ENCODE measurements at places on chromosomes 4 and X.
A peak's percentile ranks its signal among the peaks of the same experiment; 100 is the strongest.

- DNase-seq: no peak
Observed at GRCh38 chr4:146428298-146428697, 93.4 kb downstream of the SLC10A7 start.

- DNase-seq: peak; percentile 19
Observed at GRCh38 chrX:101206471-101206870, 13.1 kb upstream of the DRP2 start.

DNA sequence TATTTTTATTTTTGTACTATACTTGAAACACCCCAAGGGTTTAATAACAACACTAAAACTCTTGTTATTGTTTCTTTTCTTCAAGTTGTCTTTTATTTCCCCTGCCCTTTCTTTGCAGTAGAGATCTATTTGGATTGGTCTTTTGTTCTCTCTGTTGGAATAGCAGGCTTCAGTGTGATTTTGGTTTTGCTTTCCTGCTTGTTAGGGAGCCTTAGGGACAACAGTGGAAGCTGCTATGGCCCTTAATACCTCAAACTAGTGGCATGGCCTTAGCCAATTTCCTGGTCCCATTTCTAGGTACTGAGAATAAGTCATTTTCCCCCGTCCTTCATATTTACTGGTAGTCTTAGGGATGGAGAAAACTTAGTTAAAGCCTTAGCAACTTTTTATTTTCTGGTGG is 535.4 kb upstream of the NDST4 start:
- DNase-seq: no peak

DNA sequence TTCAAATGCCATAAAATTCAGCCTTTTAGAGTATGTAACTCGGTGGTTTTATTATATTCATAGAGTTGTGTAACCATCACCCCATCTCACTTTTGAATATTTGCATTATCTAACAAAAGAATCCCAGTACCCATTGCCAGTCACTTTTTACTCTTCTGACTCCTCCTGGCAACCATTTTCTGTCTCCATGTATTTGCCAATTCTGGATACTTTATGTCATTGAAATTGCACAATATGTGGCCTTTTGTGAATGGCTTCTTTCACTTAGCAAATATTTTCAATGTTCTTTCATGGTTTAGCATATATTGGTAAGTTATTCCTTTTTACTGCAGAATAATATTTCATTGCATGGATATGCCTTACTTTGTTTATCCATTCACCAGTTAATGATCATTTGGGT is 79.9 kb downstream of the SLIT2 start:
- DNase-seq: no peak

DNA sequence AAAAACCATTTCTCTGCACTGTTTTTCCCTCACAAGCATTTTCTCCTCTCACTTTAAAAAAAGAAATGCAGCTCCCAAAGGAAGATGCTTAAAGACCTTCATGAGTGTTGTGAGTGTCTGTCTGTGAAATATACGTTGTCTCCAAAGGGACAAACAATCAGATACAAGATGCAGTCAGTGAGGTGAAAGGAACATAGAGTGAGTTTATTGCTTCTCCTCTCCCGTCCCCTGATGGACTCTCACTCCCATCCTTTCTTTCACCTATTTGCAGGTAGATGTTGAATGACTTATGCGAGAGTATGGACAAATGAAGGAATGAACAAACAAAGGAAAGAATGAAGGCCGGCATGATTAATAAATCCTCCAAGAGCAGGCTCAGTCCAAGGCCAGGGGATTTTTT is 561.2 kb upstream of the DIPK2B start:
- no peak for DNase-seq

GRCh38 chr4:78682070-78682469 is 94.1 kb upstream of the BMP2K start:
- no peak for DNase-seq

DNA sequence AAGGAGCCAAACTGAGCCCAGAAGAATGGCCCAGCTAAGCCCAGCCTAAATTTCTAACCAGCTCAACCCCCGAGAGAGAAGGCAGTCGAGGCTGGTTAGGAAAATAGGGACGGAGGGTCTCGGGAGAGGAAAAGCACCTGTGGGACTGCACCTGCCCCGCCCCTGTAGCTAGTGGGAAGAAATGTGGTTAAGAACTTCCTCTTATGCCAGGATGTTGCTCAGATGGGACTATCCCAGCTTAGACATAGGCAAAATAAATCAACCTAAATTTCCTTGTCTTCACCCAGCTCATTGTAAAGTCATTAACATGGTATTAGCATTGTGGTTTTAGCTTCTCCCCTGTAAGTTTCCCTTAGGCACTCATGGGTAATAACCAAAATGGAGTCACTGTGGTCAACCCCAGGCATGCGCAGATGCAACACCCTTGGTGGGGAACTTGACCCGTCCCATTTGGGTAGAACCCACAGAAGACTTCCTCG is 86.8 kb downstream of the ZNF718 start:
- peak; percentile 28 for DNase-seq

DNA sequence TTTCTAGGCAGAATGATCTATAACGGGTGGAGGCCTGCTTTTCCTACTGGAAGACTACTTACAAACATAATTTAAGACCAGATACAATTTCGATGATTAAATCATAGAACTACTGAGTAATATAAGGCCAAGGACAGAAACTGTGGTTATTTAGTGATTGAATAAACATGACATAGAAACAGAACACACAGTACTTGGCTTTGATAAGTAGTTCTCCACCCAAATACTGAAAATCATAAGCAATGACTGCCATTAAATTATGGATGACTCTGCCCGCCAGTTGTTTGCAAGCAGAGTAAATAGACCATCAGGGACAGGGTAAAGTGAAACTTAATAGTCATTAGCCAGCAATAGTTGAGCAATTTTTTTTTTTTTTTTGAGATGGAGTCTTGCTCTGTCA is 17.2 kb upstream of the SMIM14 start:
- no peak for DNase-seq
